Stimulated activated CD8-positive, alpha-beta memory T cell treated with anti-CD3 and anti-CD28 coated beads, Interleukin-7, amount 100 ng/mL, for 1 hour (primary cell): ENCODE measurements at places on chromosomes 1 and 21.
A peak's percentile ranks its signal among the peaks of the same experiment; 100 is the strongest.

DNA sequence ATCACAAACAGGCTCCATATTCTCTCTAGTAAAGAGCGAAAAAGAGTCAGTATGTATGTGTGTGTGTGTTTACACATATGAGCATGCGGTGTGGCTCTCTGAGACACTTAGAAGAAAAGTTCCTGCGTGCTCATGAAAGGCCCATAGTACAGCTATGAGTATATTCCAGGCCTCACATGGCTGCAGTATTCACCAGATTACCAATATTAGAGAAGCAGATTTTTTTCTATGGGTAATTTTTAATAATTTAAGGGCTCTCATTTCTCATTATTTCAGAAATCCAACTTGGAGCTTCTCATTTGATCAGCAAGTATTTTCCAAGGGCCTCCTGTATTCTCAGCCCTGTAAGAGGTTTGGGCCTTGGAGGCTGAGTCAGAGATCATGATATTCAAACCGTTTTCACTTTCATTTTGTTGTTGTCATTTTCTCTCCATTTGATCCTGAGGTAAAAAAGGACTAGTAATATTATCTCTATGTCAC, 232.9 kb upstream of the SGIP1 start:
- DNase-seq = no peak

- no peak for DNase-seq
These were observed 21.6 kb downstream of the NUP210L start for GRCh38 chr1:154133256-154133655.

GRCh38 chr1:109547463-109548320, 723 bp upstream of the GNAI3 start:
- no peak for DNase-seq

GRCh38 chr1:39335216-39335615, 130.7 kb downstream of the MACF1 start:
- no peak for DNase-seq

DNA sequence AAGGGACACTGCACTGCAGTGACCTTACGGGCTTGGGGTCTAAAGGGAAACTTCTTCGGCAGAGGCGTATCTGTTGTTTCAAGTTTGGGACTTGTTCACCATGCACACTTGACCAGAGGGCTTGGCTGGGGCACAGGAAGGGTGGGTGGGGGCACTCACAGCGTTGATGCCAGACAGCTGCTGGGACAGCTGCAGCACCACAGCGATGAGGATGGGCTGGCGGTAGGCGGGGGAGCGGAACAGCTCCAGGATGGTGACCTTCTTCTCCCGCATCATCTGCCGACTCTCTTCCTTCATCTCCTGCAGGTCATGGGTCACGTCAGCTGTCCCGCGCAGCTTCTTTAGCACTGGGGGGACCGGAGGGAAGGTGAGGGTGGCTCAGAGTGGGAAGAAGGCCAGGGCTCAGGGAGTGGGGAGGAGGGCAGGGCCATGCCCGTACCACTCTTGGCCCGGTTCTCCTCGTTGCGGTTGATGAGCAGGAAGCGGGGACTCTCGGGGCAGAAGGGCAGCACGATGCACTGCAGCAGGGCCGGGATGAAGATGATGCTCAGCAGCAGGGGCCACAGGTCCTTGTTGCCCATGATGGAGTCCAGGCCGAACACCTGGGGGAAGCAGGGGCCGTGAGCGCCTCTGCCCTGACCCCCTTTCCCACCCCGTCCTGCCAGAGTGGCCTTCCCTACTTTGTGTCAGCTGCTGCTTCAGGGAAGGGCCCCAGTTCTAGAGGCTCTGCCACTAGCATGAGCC, 29.1 kb downstream of the SLC2A1 start:
- DNase-seq = no peak

GRCh38 chr1:50368179-50369007, 54.9 kb downstream of the DMRTA2 start:
- DNase-seq = no peak

DNA sequence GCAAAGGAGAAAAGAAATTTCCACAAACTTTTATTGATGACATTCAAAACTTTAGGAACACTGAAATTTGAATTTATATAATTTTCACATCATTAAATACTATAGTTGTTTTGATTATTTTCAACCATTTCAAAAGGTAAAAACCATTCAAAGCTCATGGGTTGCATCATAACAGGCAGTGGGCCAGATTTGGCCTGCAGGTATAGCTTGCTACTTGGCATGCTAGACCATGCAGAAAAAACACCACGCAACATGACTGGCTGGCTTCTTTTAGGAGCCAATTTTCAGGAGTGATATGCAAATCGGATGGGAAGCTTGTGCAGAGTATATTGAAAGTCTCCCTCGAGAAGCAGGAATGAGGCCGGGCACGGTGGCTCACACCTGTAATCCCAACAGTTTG, 144.8 kb downstream of the GLUL start:
- DNase-seq = no peak

DNA sequence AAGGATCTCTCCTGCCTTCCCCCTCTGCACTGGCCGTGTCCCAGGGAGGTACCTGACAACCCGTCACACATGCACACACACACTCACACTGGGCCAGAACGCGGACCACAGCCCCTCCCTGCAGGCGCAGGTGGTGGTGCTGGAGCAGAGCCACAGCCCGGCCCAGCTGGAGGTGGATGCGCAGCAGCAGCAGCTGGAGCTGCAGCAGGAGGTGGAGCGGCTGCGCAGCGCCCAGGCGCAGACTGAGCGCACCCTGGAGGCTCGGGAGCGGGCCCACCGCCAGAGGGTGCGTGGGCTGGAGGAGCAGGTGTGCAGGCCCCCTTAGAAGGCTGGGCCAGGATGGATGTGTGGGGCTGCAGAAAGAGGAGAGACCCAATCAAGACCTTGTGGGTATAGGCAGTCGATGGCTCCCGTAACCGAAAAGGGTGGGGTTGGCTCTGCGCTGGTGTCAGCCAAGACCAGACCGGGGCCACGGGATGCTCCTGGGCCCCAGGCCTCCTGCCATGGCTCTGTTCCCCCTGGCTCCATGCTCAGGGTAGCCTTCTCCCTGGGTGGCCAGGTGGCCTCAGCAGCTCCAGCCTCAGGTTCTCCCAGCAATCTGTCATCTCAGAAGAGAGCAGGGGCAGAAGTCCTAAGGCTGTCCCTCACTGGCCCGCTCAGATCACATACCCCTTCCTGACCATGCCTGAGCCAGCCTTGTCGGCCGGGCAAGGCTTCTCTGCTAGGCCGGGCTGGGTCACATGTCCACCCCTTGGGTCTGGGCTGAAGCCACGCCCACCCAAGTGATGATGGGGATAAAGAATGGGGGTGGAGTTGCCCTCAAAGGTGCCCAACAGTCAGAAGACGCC, 8.9 kb downstream of the MFAP2 start:
- DNase-seq = no peak

DNA sequence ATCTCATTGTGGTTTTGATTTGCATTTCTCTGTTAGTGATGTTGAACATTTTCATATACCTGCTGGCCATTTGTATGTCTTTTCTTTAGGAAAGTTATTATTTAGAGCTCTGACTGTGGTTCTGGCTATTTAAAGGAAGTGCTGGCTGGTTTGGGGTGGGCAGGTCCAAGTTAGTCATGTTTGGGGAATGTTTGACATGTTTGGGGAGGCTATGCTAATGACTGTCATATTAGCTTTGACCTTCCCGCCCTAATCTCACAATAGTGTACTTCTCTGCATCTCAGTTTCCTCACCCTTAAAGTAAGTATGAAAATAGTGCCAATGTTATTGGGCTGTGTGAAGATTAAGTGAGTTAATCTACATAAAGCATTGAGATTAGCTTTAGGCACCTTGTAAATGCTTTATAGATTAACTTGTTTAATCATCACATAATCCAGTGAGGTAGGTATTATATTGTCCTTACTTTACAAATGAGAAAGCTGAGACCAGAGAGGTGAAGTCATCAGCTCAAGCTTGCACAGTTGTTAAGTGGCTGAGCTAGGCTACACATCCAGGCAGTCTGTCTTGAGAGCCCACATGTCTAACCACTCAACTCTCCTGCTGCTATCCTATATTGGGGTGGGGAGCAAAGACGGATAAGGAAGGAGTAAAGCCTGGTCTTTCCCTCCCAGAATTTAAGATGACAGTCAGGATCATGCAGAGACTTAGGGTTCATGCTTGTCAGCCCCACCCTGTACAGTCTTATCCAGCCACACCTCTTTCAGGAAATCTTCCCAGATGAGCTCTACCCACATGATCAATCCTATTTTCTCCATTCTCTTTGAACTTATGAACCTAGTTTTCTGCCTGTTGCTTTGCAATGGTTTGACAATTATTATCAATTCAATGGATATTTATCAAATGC, 22.8 kb upstream of the CRNN start:
- DNase-seq = no peak

GRCh38 chr1:89499320-89499719, 25.3 kb upstream of the LRRC8B start:
- no peak for DNase-seq

DNA sequence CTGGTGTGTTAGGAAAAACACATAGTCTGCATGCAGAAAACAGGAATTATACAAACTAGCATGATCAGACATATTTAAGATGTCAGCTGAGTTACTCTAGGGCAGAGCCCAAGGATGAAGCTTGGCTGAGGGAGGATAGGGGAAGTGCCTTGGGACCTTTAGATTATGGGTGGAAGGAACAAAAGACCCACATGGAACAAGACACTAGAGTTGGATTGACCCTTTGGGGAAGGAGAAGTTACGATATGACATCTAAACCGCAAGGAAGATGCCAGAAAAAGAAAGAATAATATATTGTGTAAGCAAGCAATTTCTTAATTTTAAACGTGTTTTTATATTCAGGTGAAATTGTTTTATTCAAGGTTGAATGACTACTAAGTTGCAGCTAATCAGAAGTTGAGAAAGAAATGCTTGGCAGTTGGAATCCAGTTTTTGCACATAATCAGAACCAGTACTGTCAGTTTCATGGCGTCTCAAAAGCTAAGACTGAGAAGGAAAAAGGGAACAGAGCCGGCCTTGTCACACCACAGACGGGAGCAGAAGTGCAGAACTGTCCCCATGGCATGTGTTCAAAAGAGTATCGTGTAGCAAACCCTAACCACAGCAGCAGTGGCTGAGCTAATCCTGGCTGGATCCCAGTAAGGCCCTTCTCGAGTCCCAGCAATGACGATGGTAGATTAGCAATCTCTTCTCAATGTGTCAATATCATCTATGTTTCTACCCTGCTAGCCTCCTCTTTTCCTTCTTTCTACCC, 31.2 kb upstream of the IFNAR2 start:
- DNase-seq = no peak

DNA sequence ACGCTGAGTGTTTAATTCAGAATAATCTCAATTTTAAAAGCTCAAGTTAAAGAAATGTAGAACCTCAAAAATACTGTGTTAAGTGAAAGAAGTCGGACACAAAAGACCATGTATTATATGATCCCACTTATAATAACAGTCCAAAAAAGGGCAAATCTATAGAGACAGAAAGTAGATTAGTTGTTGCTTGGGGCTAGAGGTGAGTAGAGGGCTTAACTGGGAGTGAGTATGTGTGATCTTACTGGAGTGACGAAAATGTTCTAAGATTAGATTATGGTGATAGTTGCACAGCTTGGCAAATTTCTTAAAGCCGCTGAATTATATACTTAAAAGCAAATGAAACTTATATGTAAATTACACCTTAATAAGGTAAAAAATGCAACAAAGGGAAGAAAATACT, 150.5 kb downstream of the APP start:
- no peak for DNase-seq

GRCh38 chr1:59901770-59902388, 24.7 kb downstream of the CYP2J2 start:
- no peak for DNase-seq

GRCh38 chr1:62436039-62436465, 797 bp upstream of the USP1 start:
- peak; percentile 90 for DNase-seq

DNA sequence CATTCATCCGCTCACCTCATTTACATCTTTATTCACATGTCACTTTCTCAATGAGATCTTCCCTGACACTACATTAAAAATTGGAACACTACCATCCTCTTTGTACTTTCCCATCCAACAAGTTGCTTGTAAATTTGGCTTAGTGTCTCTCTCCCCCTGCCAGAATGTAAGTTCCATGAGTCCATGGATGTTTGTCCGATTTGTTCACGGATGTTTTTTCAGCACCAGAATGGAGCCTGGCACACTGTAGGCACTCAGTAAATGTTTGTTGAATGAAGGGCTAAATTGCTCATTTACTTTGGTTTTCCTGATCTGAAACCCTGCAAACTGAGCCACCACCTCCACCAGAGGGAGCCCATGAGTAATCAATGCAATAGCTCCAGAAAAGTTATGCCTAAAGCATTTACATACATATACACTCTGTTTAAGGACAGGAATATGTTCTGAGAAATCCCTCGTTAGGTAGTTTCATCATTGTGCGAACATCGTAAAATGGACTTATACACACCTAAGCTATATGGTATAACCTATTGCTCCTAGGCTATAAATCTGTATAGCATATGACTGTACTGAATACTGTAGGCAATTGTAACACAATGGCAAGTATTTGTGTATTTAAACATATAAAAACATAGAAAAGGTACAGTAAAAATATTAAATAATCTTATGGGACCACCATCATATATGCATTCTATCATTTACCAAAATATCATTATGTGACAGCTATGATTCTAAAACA, 2.8 kb upstream of the EYA3 start:
- peak; percentile 62 for DNase-seq

DNA sequence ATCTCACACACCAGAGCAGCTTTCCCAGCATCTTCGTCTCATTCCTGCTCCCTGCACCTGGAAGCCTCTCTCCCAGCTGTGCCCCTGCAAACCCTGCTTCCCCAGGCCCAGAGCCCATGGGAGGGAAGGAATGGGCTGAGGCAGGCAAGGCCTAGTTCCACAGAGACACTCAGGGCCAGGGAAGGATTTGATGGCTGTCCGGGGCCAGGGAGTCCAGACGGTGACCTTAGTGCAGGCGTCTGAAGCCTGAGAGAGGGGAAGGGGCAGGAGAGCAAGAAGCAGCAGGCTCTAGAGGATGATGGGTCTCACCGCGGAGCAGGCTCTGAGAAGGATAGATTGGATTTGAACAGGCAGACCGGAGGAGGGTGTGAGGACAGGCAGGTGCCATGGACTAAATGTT, 22.2 kb upstream of the TNNI1 start:
- DNase-seq = no peak

GRCh38 chr1:30145723-30146303, 577.6 kb downstream of the MATN1 start:
- DNase-seq = no peak

DNA sequence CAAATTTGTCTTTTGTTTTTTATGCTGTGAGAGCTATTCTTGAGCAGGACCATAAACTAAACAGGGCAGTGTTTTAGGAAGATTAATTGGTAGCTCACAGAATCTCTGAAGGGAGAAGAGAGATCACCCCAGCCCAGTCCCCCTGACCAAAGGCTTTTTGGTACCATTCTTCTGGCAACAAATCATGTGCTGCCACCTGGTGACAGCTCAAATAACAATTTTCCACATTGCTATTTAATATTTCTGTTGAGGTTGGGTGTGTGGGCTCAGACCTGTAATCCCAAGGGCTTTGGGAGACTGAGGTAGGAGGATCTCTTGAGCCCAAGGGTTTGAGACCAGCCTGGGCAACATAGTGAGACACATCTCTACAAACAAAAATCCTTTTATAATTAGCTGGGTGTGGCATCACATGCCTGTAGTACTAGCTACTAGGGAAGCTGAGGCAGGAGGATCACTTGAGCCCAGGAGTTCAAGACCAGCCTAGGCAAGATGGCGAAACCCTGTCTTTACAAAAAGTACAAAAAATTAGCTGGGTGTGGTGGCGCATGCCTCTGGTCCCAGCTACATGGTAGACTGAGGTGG, 2.2 kb upstream of the TESK2 start:
- DNase-seq = no peak
